Sciatic nerve (tissue), 2 donors: ENCODE measurements at places on chromosomes 4 and X.

DNA sequence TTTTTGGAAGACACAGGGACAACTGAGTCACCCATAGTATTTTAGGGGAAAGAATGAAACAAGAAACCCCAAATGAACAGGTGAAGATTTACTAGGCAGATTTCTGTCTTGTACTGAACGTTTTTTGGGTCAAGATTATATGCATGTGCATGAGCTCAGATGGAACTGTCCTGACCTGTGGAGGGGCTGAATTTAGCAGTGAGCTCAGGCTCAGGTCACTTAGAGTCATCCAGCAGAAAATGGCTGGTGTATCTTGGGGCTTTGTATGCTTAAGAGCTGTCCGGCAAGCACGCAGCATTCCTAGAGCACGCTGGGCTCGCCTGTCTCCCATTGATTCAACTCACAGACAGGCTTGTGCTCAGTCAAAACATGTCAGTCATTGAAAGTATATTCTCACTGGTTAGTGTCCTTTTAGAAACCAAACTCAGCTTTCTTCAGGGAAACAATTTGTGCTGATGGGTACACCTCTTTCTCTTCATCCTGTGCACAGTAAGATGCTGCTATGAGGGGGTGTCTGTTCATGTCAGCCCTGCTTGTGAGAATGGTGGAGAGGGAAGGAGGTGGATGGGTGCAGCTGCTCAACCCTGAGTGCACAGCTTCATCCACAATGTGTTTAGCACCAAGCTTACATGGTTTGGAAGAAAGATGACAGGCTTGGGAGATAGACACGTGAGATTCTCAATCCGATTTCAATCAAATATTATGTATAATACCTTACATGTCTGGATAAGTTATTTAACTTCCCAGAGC, 47.5 kb upstream of the PDLIM3 start:
- DNase-seq: no peak

DNA sequence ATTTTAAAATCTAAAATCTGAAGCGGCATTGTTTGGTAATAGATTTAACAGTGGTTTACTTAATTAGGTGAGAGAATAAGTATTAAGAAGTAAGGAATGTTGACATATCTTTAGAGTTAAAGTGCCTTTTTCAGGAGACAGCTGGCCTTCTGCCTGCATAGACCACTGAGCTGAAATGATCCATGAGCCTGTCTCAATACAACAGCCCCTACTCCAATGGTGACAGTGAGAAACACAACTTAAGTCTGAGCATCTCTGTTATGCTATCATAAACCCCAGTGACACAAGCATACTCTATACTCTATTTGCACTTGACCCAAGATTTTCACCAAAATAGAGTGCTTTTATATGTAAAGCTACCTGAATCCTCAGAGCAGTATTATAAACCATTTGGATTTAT, 137.9 kb downstream of the GRIA2 start:
- no peak for DNase-seq

DNA sequence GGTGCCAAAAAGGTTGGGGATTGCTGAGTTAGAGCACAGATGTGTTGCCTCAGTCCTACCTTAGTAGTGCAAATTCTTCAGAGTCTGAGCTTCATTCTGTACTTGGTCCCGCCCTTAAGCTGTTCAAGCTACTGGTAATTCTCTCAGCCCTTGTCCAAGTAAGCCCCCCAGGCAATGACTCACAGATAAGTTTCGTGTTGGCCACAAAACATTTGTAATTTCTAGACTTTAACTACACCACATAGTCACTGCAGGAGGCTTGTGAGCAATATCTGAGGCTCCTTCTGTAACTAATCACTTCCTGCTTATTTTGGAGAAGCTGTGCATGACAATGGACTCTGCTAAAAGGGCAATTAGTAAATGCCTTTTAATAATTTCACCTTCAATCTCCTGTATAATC, 1420.5 kb downstream of the PCDH7 start:
- DNase-seq: no peak

- no peak for DNase-seq
These were observed 88.6 kb upstream of the TRIM2 start for GRCh38 chr4:153115322-153116290.

DNA sequence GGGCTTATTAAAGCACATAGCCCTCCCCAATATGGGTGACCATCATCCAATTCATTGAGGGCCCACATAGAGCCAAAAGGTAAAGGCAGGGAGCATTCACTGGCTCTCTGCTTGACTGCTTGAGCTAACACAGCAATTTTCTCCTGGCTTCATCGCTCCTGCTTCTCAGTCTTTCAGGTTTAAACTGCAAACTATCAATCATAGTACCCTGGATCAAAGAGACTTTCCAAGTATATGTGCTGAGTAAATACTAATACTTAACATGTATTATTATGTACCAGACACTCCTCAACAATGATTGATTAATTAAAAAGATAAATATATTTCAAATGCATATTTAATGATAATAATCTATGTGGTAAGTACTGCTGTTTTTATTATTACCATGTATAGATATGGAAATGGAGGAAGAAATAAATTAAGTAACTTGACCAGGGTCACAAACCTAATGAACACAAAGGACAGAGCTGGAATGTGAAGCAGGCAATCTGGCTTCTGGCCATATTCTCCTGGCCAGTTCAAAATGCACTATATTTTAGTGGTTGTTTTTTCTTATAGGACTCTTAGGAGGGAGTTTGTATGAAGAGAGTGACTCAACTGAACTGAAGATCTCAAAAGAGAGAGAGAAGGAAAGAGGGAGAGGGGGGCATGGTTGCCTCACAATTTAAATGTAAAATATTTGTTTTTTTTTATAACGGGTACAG, 1197.3 kb downstream of the TECRL start:
- no peak for DNase-seq

DNA sequence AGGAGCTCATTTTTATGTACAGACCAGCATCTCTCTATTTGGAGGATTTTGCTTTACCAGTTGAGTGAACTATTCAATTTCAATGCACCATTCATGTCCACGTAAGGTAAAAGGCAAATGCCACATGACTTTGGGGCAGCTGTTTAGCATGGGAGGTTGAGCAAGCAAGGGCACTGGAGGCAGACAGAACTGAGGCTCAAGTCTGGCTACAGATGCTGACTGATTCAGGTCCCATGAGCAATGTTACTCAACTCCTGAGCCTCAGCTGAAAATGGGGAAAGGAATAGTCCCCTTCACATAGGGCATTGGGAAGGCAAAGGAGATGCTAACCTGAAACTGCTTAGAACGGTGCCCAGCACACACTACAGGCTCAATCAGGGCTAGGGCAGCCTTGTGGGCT, 93.0 kb upstream of the MTM1 start:
- DNase-seq: no peak

- peak; percentile 61 for DNase-seq
These were observed 461 bp downstream of the FBXW7 start for GRCh38 chr4:152535360-152535902.

DNA sequence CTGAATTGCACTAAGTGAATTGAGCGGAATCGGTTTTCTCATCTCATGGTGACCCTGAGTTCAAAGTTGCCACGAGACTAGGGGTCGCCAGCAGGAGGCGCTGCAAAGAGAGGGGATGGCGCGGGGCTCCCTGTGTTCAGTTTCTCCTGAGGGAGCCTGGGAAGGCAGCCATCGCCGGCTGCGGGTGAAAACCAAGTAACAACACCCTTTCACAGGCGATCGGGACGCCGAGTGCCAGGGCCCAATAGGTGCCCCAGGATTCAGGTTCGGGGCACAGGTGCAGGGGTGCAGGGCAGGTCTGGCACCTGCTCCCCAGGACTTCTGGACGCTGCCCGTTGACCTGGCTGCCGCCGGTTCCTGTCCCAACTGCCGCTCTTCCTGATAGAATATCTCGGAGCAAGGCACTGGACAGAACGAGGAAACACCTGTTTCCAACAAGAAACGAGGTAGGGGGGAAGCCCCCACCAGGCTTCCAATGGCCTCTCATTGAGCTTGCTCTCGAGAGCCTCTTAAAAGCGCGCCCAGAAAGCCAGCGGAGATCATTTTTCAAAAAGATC, 1.1 kb upstream of the FGF16 start:
- DNase-seq: no peak

GRCh38 chrX:29555465-29556091, 659.8 kb upstream of the MAGEB2 start:
- DNase-seq: no peak

GRCh38 chrX:53044995-53045394, 3.6 kb upstream of the GPR173 start:
- DNase-seq: no peak

GRCh38 chr4:44326741-44327140, 121.9 kb downstream of the KCTD8 start:
- DNase-seq: no peak

DNA sequence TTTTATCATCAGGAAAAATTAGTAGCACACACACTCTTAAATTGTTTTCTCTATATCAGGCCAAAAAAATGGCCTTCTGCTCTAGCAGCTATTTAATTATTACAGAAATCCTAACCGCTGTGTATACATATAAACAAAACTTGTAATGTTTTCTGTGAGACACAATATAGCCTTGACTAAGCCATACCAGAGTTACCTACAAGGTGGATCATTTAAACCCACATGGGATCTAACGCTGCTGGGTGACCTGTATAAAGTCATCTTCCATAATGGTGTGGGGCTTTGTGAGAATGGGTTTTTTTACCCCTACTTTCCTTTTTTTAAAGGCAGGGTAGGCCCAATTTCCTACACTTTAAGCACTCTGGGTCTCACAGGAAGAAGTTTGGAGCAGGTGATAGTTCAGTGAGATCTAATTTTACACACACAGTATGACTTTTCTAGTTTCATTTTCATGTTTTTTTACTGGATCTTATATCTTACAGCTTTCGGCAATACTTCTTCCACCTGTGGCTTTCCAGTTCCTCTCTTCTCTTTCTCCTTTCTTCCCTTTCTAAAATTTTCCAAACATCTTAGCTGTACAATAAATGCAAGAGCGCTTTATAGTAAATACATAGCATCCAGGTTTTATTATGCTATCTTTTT, 66.9 kb upstream of the MMAA start:
- no peak for DNase-seq

- DNase-seq: no peak
These were observed 177.9 kb upstream of the IL15 start for GRCh38 chr4:141458501-141458900.
